NCI-H2081 treated with DMSO at 0.1 percent for 48 hours (cell line): ENCODE measurements at places on chromosomes 2 and 18.

DNA sequence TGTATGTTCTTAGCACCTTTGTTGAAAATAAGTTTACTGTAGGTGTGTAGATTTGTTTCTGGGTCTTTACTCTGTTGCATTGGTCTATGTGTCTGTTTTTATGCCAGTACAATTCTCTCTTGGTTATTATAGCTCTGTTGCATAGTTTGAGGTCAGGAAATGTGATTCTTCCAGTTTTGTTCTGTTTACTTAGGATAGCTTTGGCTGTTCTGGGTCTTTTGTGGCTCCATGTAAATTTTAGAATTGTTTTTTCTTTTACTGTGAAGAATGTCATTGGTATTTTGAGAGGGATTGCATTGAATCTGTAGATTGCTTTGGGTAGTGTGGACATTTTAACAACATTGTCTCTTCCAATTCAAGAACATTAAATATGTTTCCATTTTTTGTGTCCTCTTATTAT is 69.1 kb downstream of the ANKRD62 start:
- DNase-seq, result no peak

DNA sequence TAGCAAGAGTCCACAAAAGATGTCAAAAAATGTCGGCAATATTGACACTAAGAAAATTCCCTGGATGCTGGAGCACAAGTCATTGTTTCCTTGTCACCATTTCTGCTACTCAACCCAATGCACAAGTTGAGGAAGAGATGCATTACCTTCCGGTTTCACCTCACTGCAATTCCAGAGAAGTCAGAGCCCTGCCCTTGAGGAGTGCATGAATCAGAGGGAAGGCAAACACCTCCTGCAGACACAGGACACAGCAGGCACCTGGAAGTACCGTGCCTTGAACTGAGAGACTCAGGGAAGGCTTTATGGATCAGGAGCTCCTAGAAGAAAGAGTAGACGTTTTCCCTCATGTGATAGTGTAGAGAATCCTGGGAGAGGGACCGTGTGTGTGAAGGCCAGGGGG is 62.7 kb upstream of the ARL4C start:
- DNase-seq, result no peak

DNA sequence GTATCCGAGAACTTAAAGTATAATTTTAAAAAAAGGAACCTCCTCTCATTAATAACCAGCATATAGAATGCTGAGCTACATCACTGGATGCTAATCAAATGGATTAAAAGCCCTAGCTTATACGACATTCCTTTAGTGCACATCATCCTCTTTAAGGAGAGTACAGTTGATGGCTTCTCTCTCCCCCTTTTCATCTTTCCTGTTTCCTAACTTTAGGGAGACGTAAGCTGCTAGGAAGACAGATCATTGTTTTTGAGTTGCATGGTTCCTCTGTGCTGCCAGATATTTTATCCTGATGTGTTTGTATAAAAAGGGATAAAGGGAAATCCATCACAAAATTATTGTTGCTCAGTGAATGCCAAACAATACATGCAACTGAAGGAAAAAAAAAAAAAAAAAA is 94.2 kb downstream of the SLC8A1 start:
- DNase-seq, result no peak

GRCh38 chr18:41928581-41928980 is 26.5 kb upstream of the PIK3C3 start:
- no peak for DNase-seq

- no peak for DNase-seq
Observed at GRCh38 chr2:226828191-226828590, 7.7 kb upstream of the RHBDD1 start.

- no peak for DNase-seq
Observed at GRCh38 chr18:12317664-12318333, 9.8 kb downstream of the TUBB6 start.

DNA sequence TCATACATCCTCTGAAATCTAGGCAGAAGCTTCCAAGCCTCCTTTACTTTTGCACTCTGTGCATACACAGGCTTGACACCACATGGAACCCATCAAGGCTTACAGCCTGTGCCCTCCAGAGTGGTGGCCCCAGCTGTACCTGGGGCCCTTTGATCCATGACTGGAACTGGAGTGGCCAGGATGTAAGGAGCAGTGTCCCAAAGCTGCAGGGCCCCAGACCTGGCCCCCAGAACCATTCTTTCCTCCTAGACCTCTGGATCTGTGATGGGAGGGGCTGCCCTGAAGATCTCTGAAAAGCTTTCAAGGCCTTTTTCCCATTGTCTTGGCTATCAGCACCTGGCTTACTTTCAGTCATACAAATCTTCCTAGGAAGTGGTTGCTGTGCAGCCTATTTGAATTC is 63.1 kb upstream of the NOL4 start:
- no peak for DNase-seq

DNA sequence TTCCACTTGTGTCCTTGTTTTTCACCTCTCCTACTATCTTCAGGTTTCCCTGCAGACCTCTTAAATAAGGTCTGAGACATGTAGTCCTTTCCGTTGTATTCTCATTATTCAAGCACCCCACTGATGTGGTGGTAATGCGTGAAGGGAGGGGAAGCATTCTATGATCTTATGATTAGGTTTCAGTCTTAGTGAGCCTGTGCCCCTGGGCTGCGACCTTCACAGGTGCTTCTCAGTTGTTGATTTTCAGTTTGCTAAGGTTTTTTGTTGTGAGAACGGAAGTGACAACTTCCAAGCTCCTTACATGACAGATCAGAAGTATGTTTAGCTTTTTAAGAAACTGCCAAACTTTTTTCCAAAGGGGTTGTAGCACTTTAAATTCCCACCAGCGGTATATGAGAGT is 41.3 kb downstream of the VPS54 start:
- DNase-seq, result no peak

DNA sequence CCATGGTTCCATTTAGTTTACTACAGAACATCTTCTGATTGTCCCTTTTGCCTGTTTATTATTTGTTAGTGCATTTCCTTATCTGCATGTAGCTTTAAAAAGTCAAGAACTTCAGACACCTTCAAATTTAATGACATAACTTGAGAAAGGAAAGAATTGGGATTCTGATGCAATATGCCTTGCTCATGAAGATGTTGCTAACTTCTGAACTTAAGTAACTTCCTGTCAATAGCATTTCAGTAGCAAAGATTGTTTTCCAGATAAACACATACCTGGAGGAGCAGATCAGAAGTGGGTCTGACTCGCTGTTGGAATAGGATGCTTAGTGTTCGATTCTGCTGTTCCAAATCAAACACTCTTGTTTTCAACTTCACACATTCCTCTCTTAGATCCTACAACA is 190.2 kb upstream of the LYPD1 start:
- DNase-seq, result no peak

GRCh38 chr2:5365871-5366461 is 326.2 kb upstream of the SOX11 start:
- DNase-seq, result peak; percentile 43

- DNase-seq, result no peak
Observed at GRCh38 chr2:212359425-212360067, 179.1 kb downstream of the ERBB4 start.

DNA sequence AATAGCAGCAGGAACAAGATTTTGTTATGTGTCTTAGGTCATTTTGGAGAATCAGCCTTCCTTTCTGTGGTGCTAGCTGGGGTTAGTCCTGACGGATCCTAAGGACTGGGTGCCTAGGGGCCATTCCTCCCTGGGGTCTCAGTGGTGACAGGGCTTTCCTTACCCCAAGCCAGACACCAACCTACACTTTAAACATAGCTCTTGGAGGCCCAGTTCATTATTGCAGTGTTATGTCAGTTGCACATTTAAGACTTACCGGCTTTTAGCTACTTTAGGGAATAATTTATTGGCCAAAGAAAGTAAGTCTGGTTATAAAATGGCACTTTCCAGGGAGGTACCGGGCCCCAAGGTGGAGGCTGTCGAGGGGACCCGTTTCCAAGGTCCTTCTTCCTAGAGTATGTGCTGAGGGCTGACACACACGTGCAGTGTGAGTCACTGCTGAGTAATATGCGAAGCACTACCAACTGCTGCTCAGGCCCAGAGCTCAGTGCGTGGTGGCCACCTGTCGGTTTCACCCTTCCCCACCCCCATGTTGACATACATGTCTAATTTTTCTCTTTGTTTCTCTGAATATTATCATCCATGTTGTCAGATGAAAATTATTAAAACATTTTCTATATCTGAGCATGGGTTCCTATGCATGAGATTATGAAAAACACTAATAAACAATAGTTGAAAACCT is 37.0 kb upstream of the GRHL1 start:
- DNase-seq, result no peak

GRCh38 chr2:205636549-205637319 is 45.6 kb upstream of the NRP2 start:
- no peak for DNase-seq

DNA sequence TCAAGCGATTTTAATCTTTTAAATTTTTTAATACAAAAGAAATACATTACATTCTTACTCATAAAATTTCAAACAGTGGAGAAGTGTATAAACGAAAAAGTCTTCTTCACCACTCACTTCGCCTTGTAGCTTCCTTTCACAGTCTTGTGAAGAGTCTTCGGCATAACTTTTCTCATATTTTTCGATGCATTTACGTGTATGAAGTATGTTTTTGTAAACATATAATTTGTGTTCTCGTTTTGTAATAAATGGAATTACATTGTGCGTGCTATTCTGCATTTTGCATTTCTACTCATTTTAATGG is 1.1 kb downstream of the SP140L start:
- DNase-seq, result no peak

DNA sequence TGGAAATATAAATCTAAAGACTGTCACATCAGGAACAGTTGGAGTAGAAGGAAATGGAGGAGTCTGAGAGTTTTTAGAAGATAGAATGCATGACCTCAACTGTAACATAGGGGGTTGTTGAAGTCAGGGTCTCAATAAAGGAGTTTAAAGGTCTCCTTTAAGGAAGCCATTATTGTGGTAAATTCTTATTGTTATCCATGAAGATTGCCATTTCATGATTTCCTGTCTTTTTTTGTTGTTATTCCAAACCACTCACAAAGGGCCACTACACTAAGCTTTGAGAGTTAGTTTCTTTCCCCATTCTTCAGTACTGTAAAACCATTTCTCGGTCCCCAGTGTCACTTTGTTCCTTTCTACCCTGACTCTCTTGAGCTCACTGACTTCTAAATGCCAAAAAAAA is 134.0 kb downstream of the DTNA start:
- DNase-seq, result no peak

DNA sequence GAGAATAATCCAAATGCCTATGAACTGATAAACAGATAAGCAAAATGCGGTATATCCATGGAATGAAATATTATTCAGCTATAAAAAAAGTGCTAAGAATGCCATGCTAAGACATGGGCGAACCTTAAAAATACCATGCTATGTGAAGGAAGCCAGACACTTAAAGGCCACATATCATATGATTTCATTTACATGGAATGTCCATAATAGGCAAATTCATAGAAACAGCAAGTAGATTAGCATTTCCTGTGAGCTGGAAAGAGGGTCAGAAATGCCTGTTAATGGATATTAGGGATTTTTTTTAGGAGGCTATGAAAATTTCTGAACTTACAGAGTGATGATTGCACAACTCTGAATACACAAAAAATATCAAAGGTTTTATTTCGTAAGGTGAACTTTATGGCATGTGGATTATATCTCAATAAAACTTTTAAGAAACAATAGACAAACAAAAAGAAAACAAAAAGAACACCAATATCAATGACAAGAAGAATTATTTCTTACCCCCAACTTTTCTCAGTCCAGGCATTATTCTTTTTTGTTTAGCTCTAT is 1207.7 kb downstream of the SUCLG1 start:
- DNase-seq, result no peak

DNA sequence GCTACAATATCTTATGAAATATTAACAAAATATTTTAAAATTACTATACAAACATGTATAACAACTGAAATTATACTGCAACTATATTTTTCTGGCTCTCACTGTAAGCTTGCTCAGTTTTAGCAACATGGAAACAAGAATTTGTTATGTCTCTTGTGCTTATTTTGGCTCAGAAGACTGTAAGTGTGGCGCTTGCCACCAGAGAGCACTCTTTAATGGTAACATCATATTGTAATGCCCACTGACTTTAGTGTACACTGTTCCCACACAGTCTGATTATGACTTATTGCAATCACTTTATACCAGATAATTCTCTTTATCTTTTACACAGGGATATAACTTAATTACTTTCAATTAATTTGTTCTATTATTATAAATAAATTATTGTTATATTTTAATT is 1500.6 kb upstream of the TMEFF2 start:
- DNase-seq, result peak; percentile 30

DNA sequence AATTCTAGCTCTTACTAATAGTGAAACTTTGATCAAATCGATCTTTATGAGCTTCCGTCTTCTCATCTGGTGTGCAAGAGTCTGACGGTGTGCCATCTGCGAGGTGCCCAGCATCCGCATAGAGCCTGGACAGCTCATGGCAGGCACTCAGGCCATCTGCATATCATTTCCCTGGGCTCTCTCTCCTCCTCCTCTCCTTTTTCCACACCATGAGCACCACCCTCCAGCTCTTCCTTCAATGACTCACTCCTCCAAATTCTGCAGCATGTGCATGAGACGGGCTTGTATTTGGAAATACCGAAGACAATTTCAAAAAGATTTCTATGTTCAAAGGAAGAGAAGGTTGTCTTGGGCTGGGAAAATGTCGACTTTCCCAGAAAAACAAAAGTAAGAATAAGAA is 161.1 kb downstream of the CCBE1 start:
- no peak for DNase-seq

- DNase-seq, result no peak
Observed at GRCh38 chr2:65402323-65402722, 30.1 kb downstream of the SPRED2 start.

- no peak for DNase-seq
Observed at GRCh38 chr2:239302808-239303557, 97.8 kb downstream of the HDAC4 start.

DNA sequence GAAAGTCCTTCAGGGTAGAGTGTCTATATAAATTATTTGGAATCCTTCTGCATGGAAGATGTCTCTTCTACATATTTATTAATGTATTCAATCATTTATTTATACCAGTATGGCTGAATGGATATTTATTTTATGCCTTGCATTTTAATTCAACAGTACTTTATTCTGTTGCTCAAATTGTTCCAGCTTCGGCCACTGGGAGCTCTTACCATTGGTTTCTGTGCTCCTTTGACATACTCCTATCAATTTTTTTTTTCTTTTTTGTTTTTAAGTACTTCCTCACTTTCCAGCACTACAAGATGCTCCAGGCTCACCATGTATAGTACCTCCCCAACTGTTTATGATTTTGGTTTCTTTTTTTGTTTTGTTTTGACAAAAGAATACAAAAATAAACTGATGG is 39.4 kb upstream of the WIPF1 start:
- no peak for DNase-seq

DNA sequence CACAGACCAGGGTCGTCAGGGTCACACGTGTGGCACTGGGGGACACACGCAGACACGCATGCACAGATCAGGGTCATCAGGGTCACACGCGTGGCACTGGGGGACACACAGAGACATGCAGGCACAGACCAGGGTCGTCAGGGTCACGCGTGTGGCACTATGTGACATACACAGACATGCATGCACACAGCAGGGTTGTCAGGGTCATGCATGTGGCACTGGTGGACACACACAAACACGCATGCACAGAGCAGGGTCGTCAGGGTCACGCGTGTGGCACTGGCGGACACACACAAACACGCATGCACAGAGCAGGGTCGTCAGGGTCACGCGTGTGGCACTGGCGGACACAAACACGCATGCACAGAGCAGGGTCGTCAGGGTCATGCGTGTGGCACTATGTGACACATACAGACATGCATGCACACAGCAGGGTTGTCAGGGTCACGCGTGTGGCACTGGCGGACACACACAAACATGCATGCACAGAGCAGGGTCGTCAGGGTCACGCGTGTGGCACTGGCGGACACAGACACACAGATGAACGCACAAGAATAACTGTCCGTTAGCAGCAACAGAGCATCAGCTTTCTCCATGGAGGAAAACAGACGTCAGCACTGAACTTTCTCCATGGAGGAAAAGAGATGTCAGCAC is 34.9 kb downstream of the HDAC4 start:
- DNase-seq, result no peak
